ENCODE measurements at places on chromosomes 13 and 19.

GRCh38 chr13:40155201-40155600 is 499.7 kb downstream of the COG6 start:
- no peaks in the 10 kb centered on the region for H3K4me1 ChIP-seq
- H3K27me3 ChIP-seq, result no peaks in the 10 kb centered on the region
- H3K27ac ChIP-seq, result no peak overlapping the region
- H3K4me3 ChIP-seq, result no peak overlapping the region

- no peaks in the 10 kb centered on the region for H3K27me3 ChIP-seq
- H3K36me3 ChIP-seq, result no peaks in the 10 kb centered on the region
- H3K4me1 ChIP-seq, result no peaks in the 10 kb centered on the region
These were observed 432.7 kb downstream of the FOXO1 start for GRCh38 chr13:40233731-40234195.

- peaks cover 31% of the 10 kb centered on the region for H3K4me1 ChIP-seq
- H3K36me3 ChIP-seq, result no peaks in the 10 kb centered on the region
- H3K27me3 ChIP-seq, result no peaks in the 10 kb centered on the region
- peak overlapping the region; percentile 86 for H3K27ac ChIP-seq
- no peak for DNase-seq
- H3K4me3 ChIP-seq, result no peak overlapping the region
These were observed 10.0 kb upstream of the OR1M1 start for GRCh38 chr19:9076901-9077300.

DNA sequence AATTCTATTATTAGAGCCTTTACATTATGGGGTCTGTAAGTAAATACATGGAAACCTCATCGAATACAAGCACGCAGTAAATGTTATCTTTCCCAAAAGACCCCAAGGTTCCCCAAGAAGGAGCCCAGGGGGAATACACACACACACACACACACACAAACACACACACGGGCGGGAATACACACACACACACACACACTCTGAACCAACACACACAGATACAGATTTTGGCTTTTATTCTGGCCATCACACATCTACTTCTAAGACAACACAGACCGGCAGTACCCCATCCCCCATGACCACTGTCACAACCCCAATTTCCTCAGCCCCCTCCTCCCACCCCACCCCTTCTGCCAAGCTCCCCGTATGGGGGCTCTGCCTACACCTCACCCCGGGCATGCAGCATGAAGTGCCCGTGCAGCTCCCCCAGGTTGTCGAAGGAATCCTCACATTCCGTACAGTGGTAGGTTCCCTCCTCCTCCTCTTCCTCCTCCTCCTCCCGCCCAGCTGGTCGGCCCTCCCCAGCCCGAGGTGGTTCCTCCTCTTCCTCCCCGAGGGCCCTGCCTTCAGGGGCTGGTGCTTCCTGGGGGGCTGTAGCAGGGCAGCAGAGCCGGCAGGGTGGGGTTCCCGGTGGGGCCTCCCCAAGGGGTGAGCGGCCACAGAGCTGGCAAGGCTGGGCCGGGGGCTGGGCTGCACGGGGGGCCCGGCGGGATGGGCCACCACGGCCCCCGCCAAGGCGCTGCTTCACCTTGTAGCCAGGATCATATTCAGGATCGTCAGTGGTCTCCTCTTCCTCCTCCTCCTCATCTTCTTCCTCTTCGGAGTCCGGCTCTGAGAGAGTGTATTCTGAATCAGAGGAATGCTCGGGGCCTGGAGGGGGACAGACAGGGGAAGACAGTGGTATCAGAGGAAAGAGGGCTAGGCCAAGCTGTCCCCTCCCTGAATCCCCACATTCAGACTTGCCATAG is 4.4 kb upstream of the SRRM5 start:
- H3K27me3 ChIP-seq, result no peaks in the 10 kb centered on the region
- H3K27ac ChIP-seq, result no peak overlapping the region
- no peak for DNase-seq
- no peaks in the 10 kb centered on the region for H3K36me3 ChIP-seq

DNA sequence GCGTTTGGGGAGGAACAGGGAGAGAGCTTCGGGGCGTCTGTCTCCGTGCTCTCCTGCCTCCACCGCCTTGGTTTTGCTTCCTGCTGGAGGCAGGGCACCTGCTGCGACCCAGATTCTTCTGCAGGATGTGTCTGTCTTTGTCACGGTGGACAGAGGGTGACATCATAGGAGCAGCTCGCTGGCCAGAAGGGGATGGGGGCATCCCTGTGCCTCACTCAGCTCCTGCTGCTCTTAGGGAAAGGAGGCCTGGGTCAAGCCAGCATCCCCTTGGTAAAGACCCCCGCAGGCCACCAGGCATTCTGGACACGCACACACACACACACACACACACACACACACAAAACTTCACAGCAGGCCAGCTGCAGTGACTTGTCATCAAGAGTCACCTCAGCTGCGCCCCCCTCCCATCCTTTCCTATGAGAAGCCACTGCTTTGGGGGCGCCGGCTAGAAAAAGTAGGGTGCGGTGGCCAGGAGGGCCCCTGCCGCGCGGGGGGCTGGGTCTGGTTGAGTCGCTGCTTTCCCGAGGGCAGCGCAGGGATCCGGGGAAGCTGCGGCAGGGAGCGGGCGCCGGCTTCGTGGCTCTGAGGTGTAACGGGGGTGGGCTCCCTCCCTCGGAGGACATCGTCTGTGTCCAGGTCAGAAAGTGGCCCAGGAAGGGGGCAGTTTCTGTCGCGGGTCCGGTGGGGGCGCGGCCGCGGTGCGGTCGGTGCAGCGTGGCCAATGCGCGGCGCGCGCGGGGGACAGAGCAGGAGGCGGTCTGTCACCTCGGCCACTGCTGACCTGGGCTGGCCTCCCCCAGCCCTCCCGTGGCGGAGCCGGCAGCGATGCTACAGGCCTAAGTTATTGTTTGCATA is 15.8 kb upstream of the NPAS1 start:
- no peak for DNase-seq
- H3K27ac ChIP-seq, result no peak overlapping the region
- H3K36me3 ChIP-seq, result no peaks in the 10 kb centered on the region
- peaks cover 8% of the 10 kb centered on the region for H3K4me1 ChIP-seq
- no peaks in the 10 kb centered on the region for H3K27me3 ChIP-seq

DNA sequence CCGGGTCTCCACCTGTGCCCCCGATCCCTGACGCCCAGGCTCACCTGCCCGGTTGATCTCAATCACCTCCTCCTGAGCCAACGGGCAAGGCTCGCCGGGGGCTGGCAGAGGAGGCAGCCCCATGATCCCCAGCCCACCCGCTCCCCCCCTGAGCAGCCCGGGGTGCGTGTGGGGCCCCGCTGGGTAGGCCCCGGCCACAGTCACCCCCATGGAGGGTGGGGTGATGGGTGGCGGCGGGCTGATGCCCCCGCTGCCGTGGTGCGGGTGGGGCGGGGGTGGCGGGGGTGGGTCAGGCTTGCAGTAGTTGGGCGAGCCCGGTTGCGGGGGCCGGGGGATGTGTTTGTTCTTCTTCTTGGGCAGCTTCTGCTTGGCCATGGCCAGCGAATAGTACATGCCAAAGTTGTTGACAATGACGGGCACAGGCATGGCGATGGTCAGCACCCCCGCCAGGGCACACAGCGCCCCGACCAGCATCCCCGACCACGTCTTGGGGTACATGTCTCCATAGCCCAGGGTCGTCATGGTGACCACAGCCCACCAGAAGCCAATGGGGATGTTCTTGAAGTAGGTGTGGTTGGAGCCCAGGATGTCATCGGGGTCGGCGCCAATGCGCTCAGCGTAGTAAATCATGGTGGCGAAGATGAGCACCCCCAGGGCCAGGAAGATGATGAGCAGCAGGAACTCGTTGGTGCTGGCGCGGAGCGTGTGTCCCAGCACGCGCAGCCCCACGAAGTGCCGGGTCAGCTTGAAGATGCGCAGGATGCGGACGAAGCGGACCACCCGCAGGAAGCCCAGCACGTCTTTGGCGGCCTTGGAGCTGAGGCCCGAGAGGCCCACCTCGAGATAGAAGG is 6.0 kb downstream of the KCNC3 start:
- H3K36me3 ChIP-seq, result no peaks in the 10 kb centered on the region
- no peak for DNase-seq
- no peaks in the 10 kb centered on the region for H3K27me3 ChIP-seq
- H3K27ac ChIP-seq, result no peak overlapping the region
- peaks cover 3% of the 10 kb centered on the region for H3K4me1 ChIP-seq
- no peak overlapping the region for H3K4me3 ChIP-seq

DNA sequence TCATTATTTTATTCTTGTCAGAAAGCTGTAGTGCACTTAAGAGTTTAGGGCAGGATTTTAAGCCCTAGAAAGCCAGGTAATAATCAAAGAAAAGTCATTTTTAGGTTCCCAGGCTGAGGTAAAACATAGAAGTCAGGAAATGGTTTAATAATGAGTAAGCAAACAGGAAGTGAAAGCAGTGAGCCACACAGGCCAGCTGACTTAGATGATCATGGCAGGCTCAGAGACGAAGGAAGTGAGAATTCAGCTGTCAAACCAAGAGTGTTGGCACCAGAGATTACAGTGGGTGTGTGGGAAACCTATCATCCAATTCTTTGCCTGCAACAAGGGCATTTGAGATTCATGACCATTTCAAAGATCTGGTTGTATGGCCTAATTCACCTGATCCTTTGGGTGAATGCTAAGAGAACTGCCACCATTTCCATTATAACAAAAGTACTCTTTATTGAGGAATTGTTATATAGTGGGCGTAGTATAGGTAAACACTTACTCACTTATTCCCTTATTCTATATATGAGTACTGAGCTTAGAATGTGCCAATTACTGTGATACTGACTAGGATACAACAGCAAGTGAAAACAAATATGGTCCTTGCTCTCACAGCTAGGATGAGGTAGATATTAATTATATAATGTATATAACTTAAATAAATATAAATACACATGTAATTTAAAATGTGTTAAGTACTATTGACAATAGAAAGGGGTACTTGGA is 103.7 kb upstream of the EDNRB start:
- no peaks in the 10 kb centered on the region for H3K4me1 ChIP-seq
- no peak for DNase-seq
- H3K27me3 ChIP-seq, result no peaks in the 10 kb centered on the region
- H3K36me3 ChIP-seq, result no peaks in the 10 kb centered on the region
- H3K4me3 ChIP-seq, result no peak overlapping the region
- H3K27ac ChIP-seq, result no peak overlapping the region

DNA sequence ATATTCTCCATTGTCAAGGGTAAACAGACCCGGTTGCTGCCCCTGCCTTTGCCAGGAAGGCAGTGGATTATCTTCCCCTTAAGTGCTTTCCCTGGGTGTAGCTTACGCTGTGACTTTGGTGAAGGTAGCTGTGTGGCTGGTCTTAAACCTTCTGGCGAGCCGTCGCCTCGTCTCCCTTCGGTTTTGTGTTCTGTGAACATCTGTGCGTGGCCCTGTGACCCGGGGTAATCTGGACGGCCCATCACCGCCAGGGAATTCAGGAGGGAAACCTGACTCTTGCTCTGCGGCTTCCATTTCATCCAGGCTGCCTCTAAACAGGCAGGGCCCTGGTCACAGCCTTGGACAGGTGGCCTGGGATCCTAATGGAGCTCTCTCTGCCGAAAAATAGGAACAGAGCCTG is 78.7 kb downstream of the SHISA2 start:
- no peak overlapping the region for H3K4me3 ChIP-seq
- DNase-seq, result no peak
- no peaks in the 10 kb centered on the region for H3K4me1 ChIP-seq
- no peaks in the 10 kb centered on the region for H3K27me3 ChIP-seq
- no peak overlapping the region for H3K27ac ChIP-seq

DNA sequence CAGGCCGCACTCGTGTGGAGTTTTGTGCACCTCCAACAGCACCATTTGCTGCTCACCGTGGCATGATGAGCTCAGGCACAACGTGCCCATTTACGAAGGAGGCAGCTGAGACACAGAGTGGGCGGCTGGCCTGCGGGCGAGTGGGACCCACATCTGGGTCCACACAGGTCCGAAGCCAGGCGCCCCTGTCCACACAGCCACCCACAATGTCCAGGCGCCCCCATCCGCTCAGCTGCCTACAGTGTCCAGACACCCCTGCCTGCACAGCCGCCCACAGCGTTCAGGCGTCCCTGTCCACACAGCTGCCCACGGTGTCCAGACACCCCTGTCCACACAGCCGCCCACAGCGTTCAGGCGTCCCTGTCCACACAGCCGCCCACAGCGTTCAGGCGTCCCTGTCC is 42.5 kb upstream of the F7 start:
- no peak for DNase-seq
- no peaks in the 10 kb centered on the region for H3K4me1 ChIP-seq
- no peaks in the 10 kb centered on the region for H3K27me3 ChIP-seq
- H3K36me3 ChIP-seq, result no peaks in the 10 kb centered on the region

Data from Panc1 (cell line).